Stimulated activated CD8-positive, alpha-beta memory T cell treated with anti-CD3 and anti-CD28 coated beads, Interleukin-4, amount 100 ng/mL, for 48 hours (primary cell): ENCODE measurements at places on chromosomes 3 and 15.
A peak's percentile ranks its signal among the peaks of the same experiment; 100 is the strongest.

- DNase-seq = no peak
These were observed 67.5 kb upstream of the SETMAR start for GRCh38 chr3:4235690-4236089.

GRCh38 chr15:81052046-81052445 is 51.3 kb downstream of the TLNRD1 start:
- no peak for DNase-seq

GRCh38 chr3:29701326-29701983 is 420.6 kb downstream of the RBMS3 start:
- DNase-seq = no peak

DNA sequence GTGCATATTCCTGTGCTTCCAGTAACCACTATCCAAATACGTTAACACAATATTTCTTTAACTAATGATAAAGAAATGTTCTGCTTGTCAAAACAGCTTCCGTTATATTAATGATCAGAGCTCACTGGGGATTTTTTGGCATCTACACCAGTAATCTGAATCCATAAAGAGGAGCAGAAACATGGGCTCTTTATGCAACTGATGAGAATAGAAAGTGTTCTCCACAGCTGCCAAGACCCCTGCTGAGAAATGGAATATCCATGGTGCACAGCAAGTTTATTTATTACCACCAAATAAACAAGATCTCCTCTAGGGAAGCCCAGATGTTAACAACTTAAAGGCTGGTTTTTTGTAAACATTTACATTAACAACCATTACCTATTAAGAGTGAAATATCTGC is 54.5 kb downstream of the ALDH1A2 start:
- no peak for DNase-seq

DNA sequence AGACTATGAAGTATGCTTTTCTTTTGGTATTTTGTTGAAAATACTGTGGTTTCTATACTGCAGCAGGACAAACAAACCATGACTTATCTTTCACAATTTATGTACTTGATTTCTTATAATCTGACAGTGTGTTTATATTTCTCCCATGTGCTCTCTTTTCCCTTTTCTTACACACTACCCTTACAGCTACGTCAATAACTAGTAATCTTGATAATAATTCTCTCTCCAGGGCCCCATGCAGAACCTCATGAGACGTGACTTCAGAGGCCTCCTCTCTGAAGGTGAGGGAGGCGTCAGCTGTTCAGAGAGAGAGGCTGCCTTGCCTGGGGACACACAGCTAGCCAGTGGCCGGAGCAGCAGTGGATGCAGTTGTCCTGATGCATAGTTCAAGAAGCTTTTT is 35.9 kb downstream of the KY start:
- no peak for DNase-seq

DNA sequence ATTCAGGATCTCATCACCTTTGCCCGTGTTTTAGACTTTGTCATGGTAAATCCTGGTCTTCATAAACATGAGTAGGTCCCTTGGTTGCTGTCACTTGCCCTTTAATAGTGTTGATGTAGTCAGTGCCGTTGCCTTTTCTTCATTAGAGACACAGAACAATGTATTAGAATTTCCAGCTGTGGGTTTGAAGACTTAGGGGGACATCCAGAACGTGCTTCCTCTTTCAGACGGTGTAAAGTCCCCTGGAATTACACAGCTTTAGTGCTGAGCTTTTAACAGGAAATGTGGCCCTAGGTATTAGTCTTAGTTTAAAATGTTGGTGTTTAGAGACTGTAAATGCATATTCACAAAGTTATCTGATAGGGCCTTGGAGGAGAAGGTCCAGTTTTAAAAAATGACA is 8.8 kb upstream of the LRCH3 start:
- no peak for DNase-seq

GRCh38 chr15:101275018-101275417 is 2.3 kb downstream of the SELENOS start:
- no peak for DNase-seq

- DNase-seq = no peak
These were observed 202.2 kb downstream of the OPA1 start for GRCh38 chr3:193795062-193795690.

DNA sequence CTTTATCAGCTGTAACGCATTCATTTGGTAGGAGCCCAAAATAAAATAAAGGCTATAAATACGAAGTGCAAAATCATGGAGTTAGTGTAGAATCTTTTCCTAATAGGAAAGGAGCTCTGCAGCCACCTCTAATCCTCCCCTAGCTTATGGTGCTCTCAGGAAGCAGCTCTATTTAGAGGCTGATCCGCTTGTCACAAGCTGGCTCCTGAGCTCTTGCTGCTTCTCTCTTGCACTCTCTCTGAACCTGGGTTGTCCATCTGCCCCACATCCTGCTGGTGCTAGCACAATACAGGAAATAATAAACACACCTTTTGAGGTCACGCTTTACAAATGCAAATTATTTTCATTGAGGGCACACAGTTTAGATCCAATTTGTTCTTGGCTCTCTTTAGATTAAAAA is 37.3 kb upstream of the BFSP2 start:
- no peak for DNase-seq

- no peak for DNase-seq
These were observed 56.2 kb upstream of the LEKR1 start for GRCh38 chr3:156769721-156770654.

DNA sequence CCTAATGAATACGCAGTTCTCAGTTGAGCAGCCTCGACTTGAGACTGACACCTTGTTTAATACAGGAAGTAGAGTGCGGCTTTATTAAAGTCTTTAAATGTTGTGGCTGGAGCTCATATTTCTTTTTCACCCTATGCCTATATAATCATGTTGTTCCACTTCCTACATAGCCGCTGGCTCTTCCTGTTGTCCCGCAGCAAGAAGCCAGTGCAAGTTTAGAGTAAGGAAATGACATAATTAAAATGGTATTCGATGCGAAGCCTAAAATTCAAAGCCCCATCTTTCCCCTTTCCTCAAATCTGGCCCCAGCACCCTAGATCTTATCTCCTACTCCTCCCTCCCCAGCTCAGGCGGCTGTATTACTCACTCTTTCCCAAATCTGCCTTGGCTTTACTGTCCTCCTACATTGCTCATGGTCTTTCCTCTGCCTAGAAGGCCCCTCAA is 7.5 kb upstream of the PHLDB2 start:
- no peak for DNase-seq

GRCh38 chr15:74159773-74160172 is 13.7 kb upstream of the ISLR start:
- DNase-seq = no peak

DNA sequence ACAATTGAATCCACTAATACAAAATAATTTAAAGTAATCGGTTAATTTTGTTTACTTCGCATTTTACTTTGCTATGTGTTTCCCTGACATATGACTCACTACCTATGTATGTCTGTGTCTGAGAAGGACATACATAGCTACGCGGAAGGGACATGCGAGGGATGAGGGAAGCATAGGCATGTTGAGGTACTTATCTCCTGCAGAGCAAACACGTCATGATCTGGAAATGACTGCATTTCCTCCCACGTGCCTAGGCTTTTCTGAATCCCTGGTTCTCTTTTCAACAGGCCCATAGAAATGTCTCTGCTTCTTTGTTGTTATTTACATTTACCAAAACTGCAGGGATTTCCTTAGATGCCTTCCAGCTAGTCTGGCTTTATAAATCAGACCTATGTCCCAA is 27.5 kb downstream of the ALCAM start:
- no peak for DNase-seq

- peak; percentile 8 for DNase-seq
These were observed 154.6 kb downstream of the EEFSEC start for GRCh38 chr3:128307781-128308469.

- no peak for DNase-seq
These were observed 84.1 kb upstream of the KLHL25 start for GRCh38 chr15:85878828-85879225.

DNA sequence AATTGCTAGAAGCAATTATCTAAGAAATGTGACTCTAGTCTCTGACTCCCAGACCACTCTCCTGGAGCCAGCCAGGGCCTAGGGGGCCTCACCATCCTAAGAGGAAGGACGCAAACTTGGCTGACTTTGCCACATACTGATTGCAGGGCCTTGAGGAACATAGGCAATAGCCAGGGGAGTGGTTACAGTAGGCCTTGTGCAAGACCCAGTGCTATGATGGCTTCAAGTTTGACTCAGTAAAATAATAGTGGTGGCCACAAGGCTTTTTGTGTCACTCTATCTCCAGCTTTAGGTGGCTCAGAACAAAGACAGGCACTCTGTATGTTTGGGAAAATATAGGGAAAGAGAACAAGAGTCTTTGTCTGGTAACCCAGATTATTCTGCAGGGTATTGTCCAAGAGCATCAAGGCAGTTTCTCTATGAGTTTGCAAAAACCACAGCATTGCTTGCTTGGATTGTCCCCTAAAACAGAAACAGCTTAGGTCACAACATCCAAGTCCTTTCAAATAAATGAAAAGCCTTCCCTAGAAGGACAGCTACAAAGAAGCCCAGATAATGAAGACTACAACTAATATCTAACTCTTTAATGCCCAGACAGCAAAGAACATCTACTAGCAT is 631.5 kb downstream of the PYDC2 start:
- no peak for DNase-seq

DNA sequence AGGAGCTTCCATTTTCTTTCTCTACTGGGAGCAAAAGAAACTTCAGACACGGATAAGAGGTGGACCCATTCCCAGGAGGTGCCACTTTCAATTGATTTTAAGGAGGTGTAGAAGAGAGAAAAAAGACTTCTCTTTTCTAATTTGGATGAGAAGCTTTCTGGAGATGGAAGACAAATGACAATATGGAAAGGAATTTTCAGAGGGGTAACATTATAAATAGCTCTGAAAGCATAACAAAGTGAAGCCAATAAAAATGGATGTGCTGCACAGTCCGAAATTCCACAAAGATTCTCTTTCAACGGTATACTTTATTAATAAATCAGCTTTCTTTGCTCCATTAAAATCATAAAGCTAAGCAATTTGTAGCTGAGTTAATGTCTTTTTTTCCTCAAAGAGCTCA is 607.2 kb upstream of the MDFIC2 start:
- DNase-seq = no peak

GRCh38 chr15:88032787-88033186 is 223.8 kb downstream of the NTRK3 start:
- no peak for DNase-seq

DNA sequence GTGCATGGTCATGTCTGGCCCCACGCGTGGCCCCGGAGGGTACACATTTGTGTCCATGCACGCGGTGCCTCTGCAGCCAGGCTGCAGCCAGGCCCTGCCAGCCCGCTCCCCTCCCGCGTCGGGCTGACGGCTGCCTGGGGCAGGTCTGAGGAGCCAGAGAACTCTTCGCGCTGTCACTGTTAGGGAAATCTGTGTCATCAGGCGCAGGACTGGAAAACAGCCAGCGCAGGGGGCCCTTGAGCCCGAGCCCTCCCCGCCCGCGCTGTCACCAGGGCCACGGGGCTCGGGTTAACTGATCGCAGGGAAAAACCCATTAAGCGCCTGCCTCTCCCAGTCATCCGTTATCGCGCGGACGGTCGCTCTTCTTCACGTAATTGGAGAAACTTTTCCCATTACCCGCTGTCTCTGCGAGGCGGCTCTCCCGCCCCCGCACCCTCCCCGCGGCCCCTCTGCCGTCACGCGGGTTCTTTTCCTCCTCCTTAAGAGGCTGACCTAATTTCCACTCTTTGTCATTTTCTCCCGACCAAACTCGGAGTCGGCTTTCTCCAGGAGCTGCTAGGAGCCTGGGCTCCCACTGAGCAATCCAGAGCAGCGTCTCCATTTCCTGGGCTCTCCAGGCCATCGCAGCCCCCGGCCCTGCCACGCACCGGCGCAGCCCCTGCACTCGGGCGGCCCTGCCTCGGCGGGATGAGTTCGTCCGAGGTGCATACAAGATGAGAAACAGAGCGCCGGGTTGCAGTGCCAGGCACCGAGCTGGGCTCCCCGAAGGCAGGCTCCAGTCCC is 57.5 kb upstream of the PRR23E start:
- peak; percentile 29 for DNase-seq

DNA sequence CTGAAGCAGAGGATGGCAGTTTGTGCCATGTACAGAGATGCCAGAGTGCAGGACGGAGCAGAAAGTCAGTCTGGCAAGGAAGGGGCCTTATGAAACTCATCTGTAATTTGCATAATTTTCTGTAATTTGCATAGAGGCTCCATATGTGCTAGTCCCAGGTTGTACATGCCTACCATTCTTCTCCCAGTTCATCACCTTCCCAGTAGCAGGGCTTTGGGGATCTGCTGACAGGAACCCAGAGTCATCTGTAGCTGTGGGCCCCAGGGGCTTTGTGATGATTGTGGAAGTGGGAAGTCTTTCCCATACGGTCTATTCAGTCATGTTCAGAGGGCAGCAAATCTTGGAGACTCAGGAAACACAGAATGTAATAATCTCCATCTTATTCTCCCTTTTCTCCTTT is 42.4 kb upstream of the SIAH2 start:
- DNase-seq = no peak

- no peak for DNase-seq
These were observed at the start of gene CAPN3 for GRCh38 chr15:42359249-42359648. CAPN3 (plus strand) TSS chr15:42359501; CDS start chr15:42359806, 305 bp downstream.

DNA sequence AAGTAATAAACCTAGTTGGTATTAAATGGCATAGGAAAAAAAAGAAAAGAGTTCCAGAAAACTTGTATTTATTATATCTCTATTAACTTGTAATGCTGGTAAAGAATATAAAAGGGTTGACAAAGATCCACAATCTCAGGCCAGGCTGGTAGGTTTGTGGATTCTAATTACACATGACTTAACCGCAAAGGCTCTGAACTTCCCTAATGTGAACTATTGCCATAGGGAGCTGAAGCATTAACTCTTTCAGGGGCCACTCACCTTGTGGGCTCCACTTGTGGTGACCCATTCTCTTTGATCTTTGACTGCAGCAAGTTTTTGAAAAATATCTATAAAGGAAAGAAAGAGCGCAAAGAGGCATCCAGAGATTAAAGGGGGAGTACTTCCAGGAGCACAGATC is 58.5 kb downstream of the NEK10 start:
- DNase-seq = no peak

DNA sequence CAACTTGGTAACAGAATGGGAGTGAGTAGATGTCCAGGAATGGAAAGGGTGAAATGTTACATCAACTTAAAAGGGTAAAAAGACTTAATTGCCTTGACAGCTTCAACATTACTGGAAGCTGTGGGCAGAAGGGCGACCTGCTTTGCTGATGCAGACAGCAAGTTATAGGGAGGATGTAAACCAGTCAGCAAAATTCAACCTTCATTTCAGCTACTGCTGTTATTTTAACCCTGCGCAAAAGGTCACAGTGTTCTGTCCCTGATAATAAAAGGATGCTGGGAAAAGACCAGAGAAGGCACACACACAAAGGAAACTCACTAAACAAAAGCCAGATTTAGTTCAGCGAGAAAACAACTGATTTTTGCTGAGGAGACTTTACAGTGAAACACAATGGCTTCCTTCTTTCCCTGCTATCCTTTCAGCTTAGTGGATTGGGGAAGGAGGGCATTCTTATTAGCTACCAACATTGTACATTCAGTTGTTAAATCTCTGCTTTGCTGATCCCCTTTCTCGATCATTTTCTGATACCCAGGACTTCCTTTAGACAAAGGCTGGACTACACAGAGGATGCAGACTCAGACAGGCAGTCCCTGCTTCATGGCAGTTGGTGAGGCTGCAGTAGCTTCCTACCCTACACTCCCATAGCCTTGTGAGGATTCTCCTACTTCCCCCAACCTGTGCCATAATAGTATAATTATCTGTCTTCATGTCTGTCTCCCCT is 62.0 kb downstream of the P3H2 start:
- DNase-seq = no peak
